Activated CD4-positive, alpha-beta memory T cell treated with anti-CD3 and anti-CD28 coated beads, Interleukin-2, amount 10 ng/mL, durations not matched to agents 7 days and 5 days (primary cell): ENCODE measurements at places on chromosomes 1 and 21.

GRCh38 chr1:6692956-6693355 is 8.7 kb downstream of the DNAJC11 start:
- DNase-seq, result no peak

DNA sequence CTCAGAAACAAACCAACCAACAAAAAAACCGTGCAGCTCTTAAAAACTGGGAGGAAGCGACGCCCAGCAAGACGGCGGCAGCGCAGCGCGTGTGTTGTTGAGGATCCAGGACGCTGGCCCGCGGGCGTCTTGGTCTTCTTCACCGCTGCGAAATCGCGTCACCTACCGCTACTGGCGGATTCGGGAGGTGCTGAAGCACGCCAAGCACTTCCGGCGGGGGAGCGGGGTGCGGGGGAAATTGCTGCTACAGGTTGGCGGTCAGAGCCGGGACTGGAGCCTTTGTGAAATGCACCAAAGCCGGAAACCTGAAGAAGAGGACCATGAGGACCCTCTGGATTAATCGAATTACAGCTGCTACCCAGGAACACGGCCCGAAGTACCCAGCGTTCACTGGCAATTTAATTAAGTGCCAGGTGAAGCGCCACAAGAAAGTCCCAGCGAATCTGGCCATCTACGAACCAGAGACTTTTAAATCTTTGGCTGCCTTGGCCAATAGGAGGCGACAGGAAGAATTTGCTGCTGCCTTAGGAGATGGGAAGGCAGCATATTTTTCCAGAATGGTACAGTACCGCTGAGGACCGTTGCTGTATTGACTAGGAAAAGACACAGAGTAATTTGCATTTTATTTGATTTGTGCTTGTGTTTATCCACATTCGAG is 11.9 kb upstream of the RIPPLY3 start:
- DNase-seq, result peak; percentile 60

DNA sequence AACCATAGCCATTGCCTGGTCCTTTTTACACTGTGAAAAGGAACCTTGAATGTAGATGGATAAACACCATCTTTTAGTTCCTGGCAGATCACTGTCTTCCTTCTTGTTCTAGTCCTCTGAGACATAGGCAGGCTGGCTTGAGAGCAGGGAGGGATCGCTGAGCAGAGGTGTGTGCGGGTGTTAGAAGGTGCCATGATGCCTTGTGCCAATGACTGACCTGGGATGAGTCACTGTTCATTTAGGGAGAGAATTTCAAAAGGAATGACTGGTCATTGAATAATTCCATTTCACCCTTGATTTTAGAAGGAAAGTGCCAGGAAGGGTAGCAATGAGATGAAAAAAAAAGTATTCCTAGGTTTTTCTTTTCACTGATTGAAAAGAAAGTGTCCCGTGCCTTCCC is 383.9 kb downstream of the KIF26B start:
- no peak for DNase-seq

GRCh38 chr1:156706657-156707416 is 1.5 kb upstream of the CRABP2 start:
- no peak for DNase-seq

- peak; percentile 21 for DNase-seq
Measured at GRCh38 chr1:173914366-173914871, 2.7 kb downstream of the SERPINC1 start.

DNA sequence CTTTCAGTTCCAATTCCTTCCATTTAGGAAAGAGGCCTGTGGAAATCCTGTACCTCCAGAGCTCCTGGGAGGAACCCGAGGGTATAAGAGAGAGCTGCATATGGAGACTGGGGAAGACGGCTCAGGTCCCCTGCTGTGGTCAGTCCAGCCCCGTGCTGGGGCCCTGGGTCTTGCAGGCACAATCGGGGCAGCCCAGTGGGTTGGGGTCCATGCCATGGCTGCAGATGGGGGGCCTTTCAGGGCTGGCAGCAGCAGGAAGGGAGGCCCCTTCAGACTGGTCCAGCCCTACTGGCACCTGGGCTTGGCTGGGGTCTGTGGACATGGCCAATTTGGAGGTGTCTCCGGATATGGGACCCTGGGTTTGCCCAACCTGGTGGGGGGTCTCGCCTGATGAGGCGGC is 18.2 kb downstream of the HTR6 start:
- no peak for DNase-seq

DNA sequence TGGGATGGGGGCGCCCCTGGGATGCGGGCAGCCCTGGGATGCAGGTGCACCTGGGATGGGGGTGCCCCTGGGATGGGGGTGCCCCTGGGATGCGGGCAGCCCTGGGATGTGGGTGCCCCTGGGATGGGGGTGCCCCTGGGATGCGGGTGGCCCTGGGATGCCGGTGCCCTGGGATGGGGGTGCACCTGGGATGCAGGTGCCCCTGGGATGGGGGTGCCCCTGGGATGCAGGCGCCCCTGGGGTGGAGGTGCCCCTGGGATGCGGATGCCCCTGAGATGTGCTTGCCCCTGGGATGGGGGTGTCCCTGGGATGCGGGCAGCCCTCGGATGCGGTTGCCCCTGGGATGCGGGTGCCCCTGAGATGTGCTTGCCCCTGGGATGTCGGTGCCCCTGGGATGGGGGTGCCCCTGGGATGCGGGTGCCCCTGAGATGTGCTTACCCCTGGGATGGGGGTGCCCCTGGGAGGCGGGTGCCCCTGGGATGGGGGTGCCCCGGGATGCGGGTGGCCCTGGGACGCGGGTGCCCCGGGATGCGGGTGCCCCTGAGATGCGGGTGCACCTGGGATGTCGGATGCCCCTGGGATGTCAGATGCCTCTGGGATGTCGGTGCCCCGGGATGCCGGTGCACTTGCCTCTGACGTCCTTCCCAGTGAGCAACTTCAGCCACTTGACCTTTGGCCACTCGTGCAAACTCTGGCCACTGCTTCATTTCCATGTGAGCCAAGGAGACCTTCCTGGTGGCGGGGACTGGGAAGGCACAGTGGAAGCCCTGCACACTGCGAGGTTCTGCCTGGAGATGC is 37.3 kb upstream of the SLC19A1 start:
- DNase-seq, result no peak

- DNase-seq, result peak; percentile 60
Measured at GRCh38 chr1:7549277-7550161, 221.6 kb upstream of the VAMP3 start.

DNA sequence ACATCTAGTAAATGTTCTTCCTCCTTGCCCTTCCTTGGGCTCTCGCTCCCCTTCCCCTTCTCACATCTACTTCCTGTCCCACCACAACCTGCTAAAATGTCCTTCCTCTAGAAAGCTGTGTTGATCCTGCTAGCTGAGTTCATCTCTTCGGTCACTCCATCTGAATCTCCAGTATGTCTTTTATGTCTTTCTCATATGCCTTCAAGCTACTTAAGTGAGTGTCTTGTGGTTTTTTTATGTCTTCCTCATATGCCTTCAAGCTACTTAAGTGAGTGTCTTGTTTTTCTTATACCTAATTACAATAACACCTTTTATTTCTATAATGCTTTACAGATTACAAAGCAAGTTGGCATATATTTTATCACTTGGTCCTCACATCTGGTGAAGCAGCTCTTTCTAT is 33.9 kb downstream of the CSF1 start:
- no peak for DNase-seq

DNA sequence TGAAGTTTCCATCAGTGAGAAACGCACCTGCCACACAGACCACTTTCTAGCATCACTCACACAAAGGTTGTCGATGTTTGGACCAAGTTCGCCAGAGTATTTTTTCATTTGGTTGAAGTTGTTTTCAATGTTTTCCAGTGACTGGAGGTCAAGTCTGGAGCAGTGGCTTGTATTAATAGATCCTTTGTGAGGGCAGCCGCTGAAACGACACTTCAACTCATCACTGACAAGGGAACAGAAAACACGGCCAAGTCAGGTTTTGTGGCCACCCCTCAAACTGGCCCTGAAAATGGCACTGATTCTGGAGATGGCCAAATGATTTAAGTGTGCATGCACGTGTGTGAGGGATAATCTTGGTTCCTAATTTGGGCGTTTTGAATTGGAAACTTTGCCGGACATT is 675.6 kb downstream of the SMYD3 start:
- no peak for DNase-seq

DNA sequence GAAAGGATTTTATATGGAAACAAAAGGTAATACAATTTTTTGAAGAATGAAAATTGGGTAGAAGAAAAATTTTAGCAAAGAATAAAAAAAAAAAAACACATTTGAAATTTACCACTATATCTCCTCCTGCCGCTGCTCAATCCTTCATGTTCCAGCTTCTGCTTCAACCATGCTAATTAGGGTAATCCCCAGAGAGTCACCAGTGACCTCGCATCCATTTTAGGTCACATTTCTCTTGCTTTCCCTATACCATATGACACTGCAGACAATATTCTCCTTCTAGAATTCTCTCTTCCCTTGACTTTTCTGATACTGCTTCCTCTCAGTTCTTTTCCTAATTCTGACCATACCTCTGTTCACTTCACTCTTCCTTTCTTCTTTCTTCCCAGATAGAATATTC is 237.1 kb downstream of the USH2A start:
- no peak for DNase-seq

- no peak for DNase-seq
Measured at GRCh38 chr21:42672699-42673458, 19.5 kb downstream of the PDE9A start.

- no peak for DNase-seq
Measured at GRCh38 chr1:48495911-48496310, 23.9 kb upstream of the SPATA6 start.
